ENCODE measurements at places on chromosomes 3 and 15.

DNA sequence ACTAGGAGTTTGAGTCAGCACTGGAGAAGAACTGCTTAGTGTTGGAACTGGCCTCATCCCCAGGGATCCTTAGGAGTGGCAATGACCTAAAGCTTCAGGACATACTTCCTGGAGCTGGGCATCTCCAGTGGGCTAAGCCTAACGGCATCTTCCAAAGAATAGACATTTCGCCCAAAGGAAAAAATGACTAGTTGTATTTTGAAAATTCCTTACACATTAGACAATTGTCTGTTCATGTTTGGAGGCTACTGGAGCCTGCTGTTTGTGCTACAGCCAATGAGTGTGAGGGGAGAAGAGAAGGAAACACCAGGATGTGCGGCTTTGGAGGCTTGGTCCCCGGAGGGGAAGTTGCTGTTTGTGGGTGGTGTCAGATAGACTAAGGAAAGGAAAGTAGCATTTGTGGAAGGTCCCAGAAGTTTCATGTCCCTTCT is 77.6 kb downstream of the POLR2M start:
- H3K27me3 ChIP-seq: peaks cover 4% of the 10 kb centered on the region
- no peak overlapping the region for H3K27ac ChIP-seq
- H3K4me1 ChIP-seq: peaks cover 3% of the 10 kb centered on the region
- no peaks in the 10 kb centered on the region for H3K36me3 ChIP-seq

GRCh38 chr15:57328897-57329296 is 47.4 kb upstream of the CGNL1 start:
- DNase-seq: no peak
- H3K4me3 ChIP-seq: no peak overlapping the region
- H3K4me1 ChIP-seq: no peaks in the 10 kb centered on the region
- H3K27ac ChIP-seq: no peak overlapping the region
- H3K36me3 ChIP-seq: no peaks in the 10 kb centered on the region
- H3K27me3 ChIP-seq: no peaks in the 10 kb centered on the region

DNA sequence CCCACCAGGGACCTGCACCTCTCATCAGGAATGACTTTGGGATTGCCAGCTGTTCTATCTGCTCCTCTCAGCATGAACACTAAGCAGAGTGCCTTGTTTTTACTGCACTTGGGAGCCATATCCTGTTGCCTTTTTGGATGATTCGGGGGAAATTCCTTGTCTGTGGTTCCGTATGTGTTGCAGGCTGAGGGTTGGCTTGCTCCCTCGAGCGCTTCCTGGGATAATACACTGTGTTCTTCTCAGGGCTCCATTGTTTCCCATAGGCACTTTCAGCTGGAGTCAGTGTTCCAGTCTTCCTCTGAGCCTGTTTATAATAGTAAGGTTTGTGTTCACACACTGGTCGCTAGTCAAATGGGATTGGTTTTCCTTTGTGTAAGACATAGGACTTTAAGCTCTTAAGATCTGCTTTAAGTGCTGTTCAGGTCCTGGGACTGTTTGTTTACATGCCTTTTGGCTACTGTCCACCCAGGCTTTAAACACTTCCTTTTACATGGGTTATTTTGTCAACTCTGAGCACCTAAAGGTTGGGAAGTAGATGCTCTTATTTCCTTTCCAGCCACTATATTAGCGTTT is 23.4 kb downstream of the BOC start:
- H3K36me3 ChIP-seq: no peaks in the 10 kb centered on the region
- no peak overlapping the region for H3K4me3 ChIP-seq
- no peaks in the 10 kb centered on the region for H3K27me3 ChIP-seq
- no peak overlapping the region for H3K27ac ChIP-seq
- no peak for DNase-seq

DNA sequence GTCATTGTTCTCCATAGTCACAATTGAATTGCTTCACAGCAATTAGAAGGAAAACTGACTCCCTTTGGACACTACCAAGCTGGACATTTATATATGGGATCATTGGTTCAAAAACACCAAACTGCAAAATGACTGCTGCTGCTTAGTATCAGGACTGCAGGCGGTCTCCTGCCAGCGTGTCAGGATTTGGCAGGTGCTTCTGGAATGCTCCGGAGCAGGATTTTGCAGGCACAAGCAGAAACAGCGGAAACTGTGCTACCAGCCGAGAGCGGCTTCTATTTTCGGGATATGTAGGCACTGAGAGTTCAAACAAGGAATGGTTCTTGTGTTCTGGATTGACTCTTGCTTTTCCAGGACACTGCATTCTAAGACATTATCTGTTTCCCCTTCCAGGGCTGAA is 95.5 kb downstream of the SSR3 start:
- DNase-seq: no peak
- H3K4me1 ChIP-seq: no peaks in the 10 kb centered on the region
- no peaks in the 10 kb centered on the region for H3K27me3 ChIP-seq
- H3K27ac ChIP-seq: no peak overlapping the region
- no peak overlapping the region for H3K4me3 ChIP-seq

- no peak for DNase-seq
- H3K27me3 ChIP-seq: no peaks in the 10 kb centered on the region
- peaks cover 4% of the 10 kb centered on the region for H3K4me1 ChIP-seq
- no peak overlapping the region for H3K27ac ChIP-seq
Observed at GRCh38 chr15:22808240-22808639, 21.8 kb downstream of the NIPA1 start.

- no peak overlapping the region for H3K4me3 ChIP-seq
- H3K4me1 ChIP-seq: peaks cover 38% of the 10 kb centered on the region
- no peaks in the 10 kb centered on the region for H3K36me3 ChIP-seq
Observed at GRCh38 chr15:86654501-86654900, 574.8 kb downstream of the AGBL1 start.

DNA sequence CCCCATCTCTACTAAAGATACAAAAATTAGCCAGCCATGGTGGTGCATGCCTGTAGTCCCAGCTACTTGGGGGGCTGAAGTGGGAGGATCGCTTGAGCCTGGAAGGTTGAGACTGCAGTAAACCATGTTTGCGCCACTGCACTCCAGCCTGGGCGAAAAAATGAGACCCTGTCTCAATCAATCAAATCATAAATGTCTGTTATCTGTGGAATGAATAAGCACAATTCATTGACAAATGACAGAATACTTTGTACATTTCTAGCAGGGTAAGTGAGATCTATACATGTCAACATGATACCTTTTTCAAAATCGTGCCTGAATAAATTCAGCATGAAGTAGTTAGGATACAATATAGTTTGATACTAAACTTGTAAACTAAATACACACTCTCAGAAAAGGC is 181.2 kb downstream of the FOXP1 start:
- peaks cover 34% of the 10 kb centered on the region for H3K4me1 ChIP-seq
- no peak for DNase-seq
- H3K4me3 ChIP-seq: no peak overlapping the region
- H3K27ac ChIP-seq: peak overlapping the region; percentile 38
- no peaks in the 10 kb centered on the region for H3K36me3 ChIP-seq

DNA sequence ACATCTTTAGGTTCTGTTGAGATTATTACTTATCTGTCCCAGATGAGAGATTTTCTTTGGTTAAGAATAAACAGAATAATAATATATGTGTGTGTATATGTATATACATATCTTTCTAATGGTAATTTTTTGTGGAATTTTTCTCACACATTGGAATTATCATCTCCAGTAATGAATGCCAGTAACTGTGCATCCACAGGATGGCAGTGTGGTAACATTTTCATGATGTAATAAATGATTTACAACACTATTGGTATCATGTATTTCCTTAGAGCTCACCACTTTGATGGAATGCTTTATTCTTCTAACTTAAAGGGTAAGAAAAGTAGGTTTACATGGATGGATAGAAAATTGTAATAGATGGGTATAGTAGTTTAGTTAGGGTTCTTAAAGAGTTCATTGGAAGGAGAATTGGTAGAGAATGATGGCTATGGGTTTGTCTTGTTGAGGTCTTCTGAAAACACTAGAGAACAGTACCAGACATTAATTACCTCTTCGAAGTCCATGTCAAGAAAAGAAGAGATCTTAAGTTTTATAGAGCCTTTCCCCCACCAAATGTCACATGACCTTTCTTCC is 78.1 kb downstream of the STT3B start:
- H3K36me3 ChIP-seq: peaks cover 27% of the 10 kb centered on the region
- no peaks in the 10 kb centered on the region for H3K27me3 ChIP-seq
- H3K4me1 ChIP-seq: no peaks in the 10 kb centered on the region
- H3K4me3 ChIP-seq: no peak overlapping the region
- DNase-seq: no peak

GRCh38 chr3:31729082-31729481 is 196.4 kb downstream of the STT3B start:
- H3K4me3 ChIP-seq: no peak overlapping the region
- H3K36me3 ChIP-seq: no peaks in the 10 kb centered on the region
- H3K4me1 ChIP-seq: no peaks in the 10 kb centered on the region

GRCh38 chr15:68821841-68822381 is 1.2 kb upstream of the ANP32A start:
- no peak for DNase-seq
- H3K36me3 ChIP-seq: no peaks in the 10 kb centered on the region
- no peak overlapping the region for H3K27ac ChIP-seq

GRCh38 chr3:108011616-108012015 is 79.2 kb downstream of the CD47 start:
- H3K4me1 ChIP-seq: no peaks in the 10 kb centered on the region
- no peaks in the 10 kb centered on the region for H3K36me3 ChIP-seq
- H3K27me3 ChIP-seq: no peaks in the 10 kb centered on the region
- no peak overlapping the region for H3K27ac ChIP-seq

DNA sequence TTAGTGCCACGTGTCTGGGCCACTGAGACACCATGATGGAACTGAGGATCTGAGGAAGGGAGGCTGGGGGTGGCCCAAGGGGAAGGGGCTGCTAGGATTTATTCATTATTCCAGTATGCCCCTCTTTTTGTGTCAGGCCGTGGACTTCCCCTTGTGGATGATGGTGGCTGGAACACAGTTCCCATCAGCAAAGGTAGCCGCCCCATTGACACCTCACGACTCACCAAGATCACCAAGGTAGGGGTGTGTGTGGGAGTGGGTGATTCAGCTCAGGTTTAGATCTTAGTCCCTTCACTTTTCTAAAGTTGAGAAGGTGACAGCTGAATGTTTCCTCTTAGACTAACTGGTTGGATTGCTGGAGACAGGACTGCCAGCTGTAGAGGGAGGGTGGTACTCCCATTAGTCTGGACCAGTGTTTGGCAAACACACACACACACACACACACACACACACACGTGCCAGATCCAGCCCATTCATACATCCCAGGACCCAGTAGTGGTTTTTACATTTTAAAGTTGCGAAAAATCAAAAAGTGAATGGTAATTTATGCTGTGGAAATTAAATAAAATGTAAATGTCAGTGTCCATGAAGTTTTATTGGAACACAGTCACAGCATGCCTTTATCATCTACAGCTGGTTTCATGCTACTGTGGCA is 11.4 kb downstream of the EIF4G1 start:
- no peaks in the 10 kb centered on the region for H3K4me1 ChIP-seq
- DNase-seq: no peak
- no peaks in the 10 kb centered on the region for H3K27me3 ChIP-seq
- H3K36me3 ChIP-seq: peaks cover 94% of the 10 kb centered on the region
- no peak overlapping the region for H3K27ac ChIP-seq

DNA sequence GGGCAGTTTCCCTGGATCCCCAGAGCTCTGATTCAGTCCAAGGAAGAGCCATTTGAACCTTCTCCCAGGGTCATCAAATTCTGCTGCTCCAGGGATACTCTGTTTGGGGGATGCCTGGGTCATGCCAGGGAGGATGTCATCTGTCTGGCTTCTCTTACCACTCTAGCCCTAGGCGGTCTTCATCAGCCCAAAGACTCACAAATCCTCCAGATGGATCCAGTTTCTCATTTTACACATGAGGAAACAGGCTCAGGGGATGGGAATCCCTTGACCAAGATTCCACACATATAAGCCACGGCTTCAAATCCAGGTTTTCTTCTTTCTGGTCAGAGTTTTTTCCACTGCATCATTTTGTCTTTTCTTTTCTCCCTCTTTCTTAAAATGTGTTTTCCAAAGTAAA is 36.7 kb downstream of the SLC28A1 start:
- H3K36me3 ChIP-seq: no peaks in the 10 kb centered on the region
- no peaks in the 10 kb centered on the region for H3K27me3 ChIP-seq
- H3K27ac ChIP-seq: no peak overlapping the region
- DNase-seq: no peak

GRCh38 chr3:189911001-189911400 is 209.7 kb downstream of the P3H2 start:
- no peak overlapping the region for H3K4me3 ChIP-seq
- H3K27me3 ChIP-seq: peaks cover 3% of the 10 kb centered on the region
- no peaks in the 10 kb centered on the region for H3K36me3 ChIP-seq
- H3K27ac ChIP-seq: no peak overlapping the region

DNA sequence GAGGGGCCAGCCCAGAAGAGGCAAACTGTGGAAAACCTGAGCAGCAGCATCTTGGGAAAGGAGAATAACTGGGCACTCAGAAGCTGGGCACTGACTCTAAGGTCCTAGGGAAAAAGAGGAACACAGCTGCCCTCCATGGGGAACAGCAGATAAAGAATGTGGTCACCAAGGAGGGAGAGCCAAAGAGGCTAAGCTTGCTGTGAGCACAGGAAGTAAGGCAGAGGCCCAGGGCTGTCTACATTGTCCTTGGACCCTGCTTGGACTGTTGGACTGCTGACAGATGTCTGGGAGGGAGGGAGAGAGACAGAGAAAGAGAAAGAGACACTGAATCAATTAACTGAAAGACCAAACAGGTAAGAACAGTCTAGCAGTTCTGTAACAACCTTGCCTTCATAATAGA is 4.5 kb upstream of the MNS1 start:
- H3K4me1 ChIP-seq: peaks cover 9% of the 10 kb centered on the region
- peaks cover 7% of the 10 kb centered on the region for H3K27me3 ChIP-seq
- no peak overlapping the region for H3K4me3 ChIP-seq

GRCh38 chr15:69595009-69595791 is 142.6 kb downstream of the RPLP1 start:
- H3K36me3 ChIP-seq: no peaks in the 10 kb centered on the region
- no peak overlapping the region for H3K4me3 ChIP-seq
- peaks cover 13% of the 10 kb centered on the region for H3K4me1 ChIP-seq

DNA sequence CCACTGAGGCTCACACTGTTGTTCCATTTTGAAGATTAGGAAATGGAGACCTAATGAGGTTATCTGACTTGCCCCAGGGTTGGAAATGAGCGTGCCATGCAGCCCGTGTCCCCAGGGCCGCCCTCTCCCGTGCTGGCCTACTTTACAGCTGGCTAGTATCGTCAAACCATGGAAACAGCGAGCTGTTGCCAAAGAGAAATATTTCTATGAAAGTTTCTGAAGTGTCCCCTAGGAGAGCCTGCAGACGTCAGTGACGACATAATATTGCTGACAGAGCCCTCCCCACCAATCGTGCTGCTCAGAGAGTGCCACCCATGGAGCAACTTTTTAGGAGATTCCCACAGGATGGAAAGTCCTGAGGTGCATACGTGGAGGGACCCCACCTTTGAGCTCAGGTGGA is 11.2 kb upstream of the FAM174B start:
- DNase-seq: no peak
- no peak overlapping the region for H3K4me3 ChIP-seq
- H3K36me3 ChIP-seq: no peaks in the 10 kb centered on the region
- H3K27me3 ChIP-seq: peaks cover 4% of the 10 kb centered on the region
- no peak overlapping the region for H3K27ac ChIP-seq

Data from CD4-positive, alpha-beta T cell (primary cell).